ENCODE measurements at places on chromosomes 5 and 9. TPM values are rescaled to one million over a fixed set of nuclear protein-coding genes. Genes with fewer than 3 reads are reported as not detected.

DNA sequence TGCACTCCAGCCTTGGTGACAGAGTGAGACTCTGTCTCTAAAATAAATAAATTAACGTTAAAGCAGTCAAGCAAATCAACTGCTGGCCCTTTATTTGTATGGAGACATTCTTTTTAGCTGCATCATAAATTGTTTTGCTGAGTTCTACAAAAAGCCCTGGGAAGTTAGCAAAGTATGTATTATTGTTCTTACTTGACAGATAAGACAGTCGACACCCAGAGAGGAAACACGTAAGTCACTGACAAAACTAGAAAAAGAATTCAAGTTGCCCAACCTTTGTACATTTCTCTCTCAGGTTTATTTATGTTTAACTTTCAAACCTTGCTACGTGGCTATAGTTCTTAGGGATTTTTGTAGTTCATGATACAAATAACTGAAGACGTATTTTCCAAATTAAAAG is 40.4 kb upstream of the MACIR start:
- no peaks in the 10 kb centered on the region for H3K4me1 ChIP-seq
- no peak for DNase-seq
- H3K27ac ChIP-seq, result no peak overlapping the region
- no peaks in the 10 kb centered on the region for H3K27me3 ChIP-seq

GRCh38 chr5:63211448-63212132 is 633.0 kb downstream of the LRRC70 start:
- H3K27me3 ChIP-seq, result no peaks in the 10 kb centered on the region
- H3K27ac ChIP-seq, result no peak overlapping the region
- H3K4me3 ChIP-seq, result no peak overlapping the region
- H3K4me1 ChIP-seq, result no peaks in the 10 kb centered on the region
- H3K36me3 ChIP-seq, result no peaks in the 10 kb centered on the region

GRCh38 chr9:115018547-115019435 is 88.4 kb upstream of the TNFSF8 start:
- H3K4me3 ChIP-seq, result no peak overlapping the region
- no peak overlapping the region for H3K27ac ChIP-seq
- H3K27me3 ChIP-seq, result no peaks in the 10 kb centered on the region

GRCh38 chr5:10555277-10555684 is 8.6 kb upstream of the ANKRD33B start:
- no peak for DNase-seq
- H3K27me3 ChIP-seq, result peaks cover 3% of the 10 kb centered on the region
- H3K27ac ChIP-seq, result no peak overlapping the region
- H3K4me1 ChIP-seq, result peaks cover 10% of the 10 kb centered on the region
- H3K4me3 ChIP-seq, result no peak overlapping the region

DNA sequence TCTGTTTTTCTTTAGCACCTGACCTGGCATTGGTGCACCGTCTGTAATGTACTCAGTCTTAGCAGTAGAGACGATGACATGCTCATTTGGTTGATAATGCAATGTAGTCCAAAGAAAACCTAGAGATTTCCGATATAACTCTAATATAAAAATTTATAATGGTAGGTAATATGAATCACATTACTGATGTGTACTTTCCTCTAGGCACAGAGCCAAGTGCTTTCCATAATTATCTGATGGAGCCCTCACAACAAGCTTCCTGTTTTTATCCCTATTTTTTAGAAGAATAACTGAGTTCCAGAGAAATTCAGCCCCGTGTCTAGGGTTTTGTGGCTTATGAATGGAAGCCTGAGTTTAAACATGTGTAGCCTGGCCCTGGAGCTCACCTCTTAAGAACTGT is 53.7 kb downstream of the KDM4C start:
- H3K36me3 ChIP-seq, result peaks cover 10% of the 10 kb centered on the region
- no peaks in the 10 kb centered on the region for H3K4me1 ChIP-seq
- H3K27me3 ChIP-seq, result no peaks in the 10 kb centered on the region
- H3K27ac ChIP-seq, result no peak overlapping the region
- no peak for DNase-seq

DNA sequence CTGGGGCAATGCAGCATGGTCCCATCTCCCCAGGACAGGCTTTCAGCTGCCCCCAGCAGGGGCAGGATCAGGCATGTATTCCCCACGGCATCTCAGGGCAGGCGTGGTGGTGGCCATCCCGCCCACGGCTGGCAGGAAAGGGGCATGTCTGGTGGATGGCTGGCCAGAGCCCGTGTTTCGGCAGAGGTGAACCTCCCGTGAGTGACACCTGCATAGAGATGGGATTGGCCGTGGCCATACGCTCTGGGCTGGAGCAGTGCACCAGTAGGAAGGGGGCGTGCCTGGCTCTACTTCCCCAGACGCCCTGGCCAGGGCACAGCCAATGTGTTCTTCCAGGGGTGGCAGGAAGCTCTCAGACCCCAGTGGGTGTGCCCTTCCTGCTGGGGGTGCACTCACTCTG is 139.1 kb downstream of the ZNF354C start:
- H3K4me3 ChIP-seq, result no peak overlapping the region
- no peaks in the 10 kb centered on the region for H3K4me1 ChIP-seq
- no peaks in the 10 kb centered on the region for H3K27me3 ChIP-seq
- H3K27ac ChIP-seq, result no peak overlapping the region
- DNase-seq, result no peak
- no peaks in the 10 kb centered on the region for H3K36me3 ChIP-seq

- H3K4me1 ChIP-seq, result no peaks in the 10 kb centered on the region
- DNase-seq, result no peak
- H3K36me3 ChIP-seq, result no peaks in the 10 kb centered on the region
- no peak overlapping the region for H3K27ac ChIP-seq
Measured at GRCh38 chr9:80538976-80539375, 967.2 kb downstream of the TLE4 start.

GRCh38 chr5:9198394-9198793 is 347.5 kb downstream of the SEMA5A start:
- no peak overlapping the region for H3K27ac ChIP-seq
- no peaks in the 10 kb centered on the region for H3K4me1 ChIP-seq
- no peak overlapping the region for H3K4me3 ChIP-seq
- no peaks in the 10 kb centered on the region for H3K27me3 ChIP-seq
- H3K36me3 ChIP-seq, result no peaks in the 10 kb centered on the region
- DNase-seq, result no peak

DNA sequence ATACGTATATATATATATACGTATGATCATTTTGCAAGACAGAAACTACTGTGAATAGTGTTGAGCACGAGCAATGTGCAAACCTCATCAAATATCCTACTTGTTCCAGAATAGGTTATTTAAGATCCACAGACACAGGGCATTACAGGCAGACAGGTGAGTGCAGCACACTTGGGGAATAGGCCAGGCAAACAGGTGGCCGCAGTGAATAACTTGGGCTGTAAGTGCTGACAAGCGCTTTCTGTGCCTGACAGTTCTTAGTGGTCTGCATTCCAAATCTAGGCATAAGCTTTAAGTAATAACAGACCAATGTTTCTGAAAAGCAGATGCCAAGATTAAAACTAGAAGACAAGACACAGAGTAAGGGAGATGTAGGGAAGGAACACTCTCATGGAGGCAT is 77.9 kb downstream of the LHFPL2 start:
- no peak overlapping the region for H3K27ac ChIP-seq
- DNase-seq, result no peak
- no peaks in the 10 kb centered on the region for H3K27me3 ChIP-seq

GRCh38 chr5:71810023-71810422 is 90.9 kb downstream of the CARTPT start:
- H3K27ac ChIP-seq, result no peak overlapping the region
- H3K4me1 ChIP-seq, result no peaks in the 10 kb centered on the region
- no peak for DNase-seq
- H3K36me3 ChIP-seq, result no peaks in the 10 kb centered on the region

GRCh38 chr5:169881702-169882303 is 98.5 kb downstream of the INSYN2B start:
- H3K27me3 ChIP-seq, result no peaks in the 10 kb centered on the region
- no peak for DNase-seq
- H3K4me1 ChIP-seq, result no peaks in the 10 kb centered on the region
- no peak overlapping the region for H3K27ac ChIP-seq
- peaks cover 8% of the 10 kb centered on the region for H3K36me3 ChIP-seq

The GPR21 gene
- 0.89 TPM for total RNA-seq

The GRXCR2 gene
- total RNA-seq, result not detected

The C9orf153 gene
- total RNA-seq, result 1.0 TPM

The PKD2L2 gene
- not detected for total RNA-seq

The TMEM8B gene
- 9.6 TPM for total RNA-seq

The DPP7 gene
- total RNA-seq, result 349 TPM

Measured in CD4-positive, alpha-beta T cell (primary cell).